ENCODE measurements at places on chromosomes 2 and 18. TPM values are rescaled to one million over a fixed set of nuclear protein-coding genes. Genes with fewer than 3 reads are reported as not detected.

OR6B2 gene
- total RNA-seq = not detected

ESPNL gene
- 1.6 TPM for total RNA-seq

PAIP2B gene
- 5.7 TPM for total RNA-seq

LYG2 gene
- not detected for total RNA-seq

LRRTM4 gene
- total RNA-seq = 1.6 TPM

TRIM54 gene
- total RNA-seq = 60.0 TPM

MEP1B gene
- total RNA-seq = not detected

G6PC2 gene
- total RNA-seq = 1.0 TPM

NT5C1B gene
- total RNA-seq = not detected

SCN1A gene
- total RNA-seq = under 0.01 TPM

MARS2 gene
- total RNA-seq = 4.2 TPM

BBS5 gene
- total RNA-seq = 8.4 TPM

GAL3ST2 gene
- total RNA-seq = not detected

NFATC1 gene
- total RNA-seq = 10.4 TPM

VPS4B gene
- 28.2 TPM for total RNA-seq

PRKAG3 gene
- 9.9 TPM for total RNA-seq

GALNT14 gene
- total RNA-seq = 2.1 TPM

UGT1A10 gene
- total RNA-seq = not detected

SCN7A gene
- 50.6 TPM for total RNA-seq

SPATS2L gene
- 79.9 TPM for total RNA-seq

CPLX4 gene
- not detected for total RNA-seq

CHRND gene
- total RNA-seq = 32.9 TPM

FAM110C gene
- total RNA-seq = under 0.01 TPM

DNAJC27 gene
- total RNA-seq = 8.4 TPM

SLC40A1 gene
- total RNA-seq = 97.6 TPM

ANTXR1 gene
- total RNA-seq = 86.6 TPM

IGFBP5 gene
- total RNA-seq = 260 TPM
